ENCODE measurements at places on chromosomes 6 and 20. TPM values are rescaled to one million over a fixed set of nuclear protein-coding genes. Genes with fewer than 3 reads are reported as not detected.

THBD gene
- total RNA-seq, result 40.6 TPM

ADGRB3 gene
- total RNA-seq, result 2.1 TPM

PERP gene
- 23.9 TPM for total RNA-seq

MTRF1L gene
- 21.0 TPM for total RNA-seq

ECHDC1 gene
- 60.9 TPM for total RNA-seq

C20orf141 gene
- total RNA-seq, result 1.2 TPM

MYB gene
- 0.56 TPM for total RNA-seq

MYH7B gene
- total RNA-seq, result 0.32 TPM

BMP5 gene
- total RNA-seq, result 1.4 TPM

DEFB114 gene
- not detected for total RNA-seq

HLA-DPA1 gene
- total RNA-seq, result 20.4 TPM

GLP1R gene
- not detected for total RNA-seq

ADGB gene
- total RNA-seq, result not detected

PKIB gene
- 7.7 TPM for total RNA-seq

VPS52 gene
- 54.5 TPM for total RNA-seq

TOX2 gene
- 0.44 TPM for total RNA-seq

TSBP1 gene
- total RNA-seq, result not detected

FAXC gene
- total RNA-seq, result 0.38 TPM

HSPA12B gene
- 9.0 TPM for total RNA-seq

GRM4 gene
- 0.60 TPM for total RNA-seq

COX7A2 gene
- total RNA-seq, result 259 TPM

FAM162B gene
- 9.7 TPM for total RNA-seq

POFUT1 gene
- total RNA-seq, result 38.0 TPM

B3GALT4 gene
- total RNA-seq, result 6.7 TPM

MAP7 gene
- 5.3 TPM for total RNA-seq

CTCFL gene
- total RNA-seq, result not detected

OOEP gene
- total RNA-seq, result not detected
